ENCODE measurements at places on chromosomes 13 and 19.
A peak's percentile ranks its signal among the peaks of the same experiment; 100 is the strongest.

GRCh38 chr13:112972867-112973576, 4.0 kb downstream of the MCF2L start:
- peak; percentile 70 for DNase-seq

GRCh38 chr13:100513987-100514670, 74.5 kb downstream of the GGACT start:
- DNase-seq, result no peak

DNA sequence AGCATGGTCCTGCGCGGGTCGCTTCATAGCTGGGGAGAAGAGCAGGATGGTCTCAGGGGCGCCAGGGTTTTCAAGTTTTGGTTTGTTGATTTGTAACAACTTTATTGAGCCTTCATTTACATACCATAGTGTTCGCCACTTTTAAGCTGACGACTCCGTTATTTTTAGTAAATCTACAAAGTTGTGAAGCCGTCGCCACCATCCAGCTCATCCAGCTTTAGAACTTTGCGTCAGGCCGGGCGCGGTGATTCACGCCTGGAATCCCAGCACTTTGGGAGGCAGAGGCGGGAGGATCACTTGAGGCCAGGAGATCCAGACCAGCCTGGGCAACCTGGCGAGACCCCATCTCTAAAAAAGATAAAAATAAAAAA, 404 bp downstream of the C19orf44 start:
- peak; percentile 67 for DNase-seq

- DNase-seq, result no peak
Observed at GRCh38 chr13:46728777-46729176, 68.2 kb downstream of the ESD start.

- DNase-seq, result no peak
Observed at GRCh38 chr13:51331354-51331861, 8.1 kb upstream of the SERPINE3 start.

GRCh38 chr13:28408235-28408848, 86.6 kb downstream of the FLT1 start:
- no peak for DNase-seq

- DNase-seq, result no peak
Observed at GRCh38 chr13:30354493-30355383, 47.4 kb upstream of the KATNAL1 start.

DNA sequence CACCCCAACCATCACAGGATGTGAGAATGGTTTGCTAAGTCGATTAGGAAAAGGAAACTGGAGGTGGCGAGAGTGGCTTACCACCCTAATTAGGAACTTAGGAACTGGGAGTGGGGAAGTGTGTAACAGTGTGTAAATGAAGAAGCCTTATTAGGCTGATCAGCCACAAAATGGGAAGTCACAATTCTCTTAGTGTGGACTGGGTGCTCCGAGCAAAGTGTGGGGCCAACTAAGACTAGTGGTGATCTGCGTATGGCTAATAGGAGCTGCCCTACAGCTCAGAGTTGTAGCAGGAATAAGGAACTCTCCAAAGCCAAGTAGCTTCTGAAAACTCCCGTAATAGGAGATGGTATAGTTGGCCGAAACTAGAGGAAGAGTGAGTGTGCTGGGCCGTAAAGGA, 7.6 kb downstream of the SIGLEC11 start:
- DNase-seq, result no peak

GRCh38 chr19:41366089-41366488, 2.1 kb upstream of the B9D2 start:
- no peak for DNase-seq

GRCh38 chr13:32976056-32976805, 40.0 kb upstream of the KL start:
- DNase-seq, result no peak

DNA sequence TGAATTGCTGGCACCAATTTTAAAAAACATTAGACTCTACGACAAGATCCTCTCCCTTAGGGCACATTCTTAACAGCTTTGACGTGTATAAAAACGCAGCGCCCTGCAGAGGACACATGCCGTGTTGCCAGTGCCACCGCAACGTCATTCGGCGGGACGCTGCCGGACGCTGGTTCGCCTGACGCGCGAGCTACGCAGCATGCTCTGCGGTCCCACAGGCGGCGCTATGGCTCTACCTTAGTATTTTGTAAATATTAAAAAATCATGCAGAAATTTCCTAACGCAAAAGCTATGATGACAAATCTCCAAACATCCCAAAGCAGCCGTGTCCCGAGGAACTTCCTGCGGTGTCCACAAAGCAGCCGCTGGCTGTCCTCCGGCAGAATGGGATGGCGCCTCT, 4.2 kb upstream of the ADPRHL1 start:
- DNase-seq, result peak; percentile 47

DNA sequence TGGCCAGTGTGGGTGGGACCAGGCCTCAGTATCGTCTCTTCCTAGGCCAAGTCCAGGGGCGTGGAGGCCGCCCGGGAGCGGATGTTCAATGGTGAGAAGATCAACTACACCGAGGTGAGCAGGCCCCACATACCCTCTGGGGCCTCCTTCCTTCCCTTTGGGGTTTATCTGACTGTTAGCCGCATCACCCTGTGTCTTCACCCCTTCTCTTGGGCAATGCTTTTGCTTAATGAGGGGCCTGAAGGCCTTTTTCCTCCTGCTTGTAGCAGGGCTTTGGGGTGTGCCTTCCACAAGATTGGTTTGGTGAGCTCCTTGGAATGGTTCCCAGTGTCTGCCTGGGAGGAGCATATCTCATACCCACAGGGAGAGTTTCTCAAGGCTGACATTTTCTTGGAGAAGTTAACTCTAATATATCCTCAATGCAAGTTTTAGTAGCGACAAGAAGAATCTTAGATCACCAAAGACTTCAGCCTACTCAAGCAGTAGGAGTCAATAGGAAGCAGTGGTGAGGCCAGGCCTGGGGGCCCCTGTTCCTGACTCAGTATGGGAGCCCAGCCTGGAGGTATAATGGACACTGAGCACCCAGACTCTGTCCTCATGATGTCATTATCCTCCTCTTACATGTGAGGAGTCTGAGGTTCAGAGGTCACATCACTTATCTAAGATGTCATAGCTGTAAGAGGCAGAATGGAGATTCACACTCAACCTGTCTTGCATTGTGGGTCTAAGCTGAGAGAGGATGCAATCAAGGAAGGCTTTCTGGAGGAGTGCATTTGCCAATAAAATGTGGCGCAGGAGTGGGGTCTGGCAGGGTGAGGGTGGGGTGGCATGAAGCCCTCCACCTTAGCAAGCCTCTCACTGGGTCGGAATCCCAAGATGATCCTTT, 2.0 kb downstream of the GPI start:
- DNase-seq, result no peak

DNA sequence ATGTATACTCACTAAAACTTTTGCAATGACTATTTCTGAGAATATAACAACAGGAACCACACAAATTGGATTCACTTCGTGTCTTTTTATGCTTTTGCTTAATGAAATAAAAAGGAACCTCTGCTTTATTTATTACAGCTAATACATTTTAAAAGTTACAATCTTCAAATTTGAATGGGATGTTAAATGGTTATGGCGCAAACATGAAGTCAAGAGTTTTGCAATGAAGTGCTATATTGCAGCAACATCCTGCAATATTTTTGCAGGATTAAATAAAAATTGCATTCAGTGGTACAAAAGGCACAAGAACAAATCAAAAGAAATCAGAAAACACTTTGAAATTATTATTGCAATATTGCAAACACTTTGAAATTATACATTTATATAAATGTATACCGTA, 1519.0 kb upstream of the MIR17HG start:
- no peak for DNase-seq

DNA sequence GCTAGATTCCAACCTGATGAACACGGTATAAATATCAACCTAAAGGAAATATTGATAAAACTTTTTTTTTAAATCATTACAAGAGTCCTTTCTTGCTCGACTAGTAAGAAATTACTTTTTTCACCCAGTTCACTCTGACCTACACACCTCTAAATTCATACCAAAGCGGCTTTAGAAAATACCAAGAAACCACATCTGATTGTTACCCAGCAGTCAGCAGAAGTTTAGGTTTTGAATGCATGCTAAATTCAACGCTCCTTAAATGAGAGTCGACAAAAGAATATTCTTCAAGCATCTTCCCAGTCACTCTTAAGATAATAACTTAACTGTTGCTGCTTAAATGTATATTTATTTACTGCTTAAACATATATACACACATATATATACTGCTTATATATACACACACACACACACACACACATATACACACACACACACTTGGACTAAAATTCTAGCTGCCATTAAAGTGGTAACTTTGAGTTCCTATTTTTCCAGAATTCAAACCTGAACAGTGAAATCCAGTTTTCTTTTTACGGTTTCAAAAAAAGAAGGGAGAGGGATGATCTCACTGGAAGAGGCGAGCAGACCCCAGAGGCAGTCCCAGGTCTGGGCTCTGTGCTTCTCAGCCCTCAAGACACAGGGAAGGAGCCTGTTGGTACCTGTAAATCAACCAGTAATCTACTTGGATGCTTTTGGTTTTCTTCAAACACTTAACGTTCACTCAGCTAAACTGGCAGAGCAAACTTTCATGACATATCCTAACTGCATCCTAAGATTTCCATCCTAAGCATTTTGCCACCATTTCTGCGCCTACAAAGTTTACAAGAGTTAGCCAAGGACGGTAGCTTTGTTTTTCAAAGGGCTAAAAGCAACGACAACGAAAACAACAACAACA, 1.7 kb downstream of the STK24 start:
- DNase-seq, result no peak

DNA sequence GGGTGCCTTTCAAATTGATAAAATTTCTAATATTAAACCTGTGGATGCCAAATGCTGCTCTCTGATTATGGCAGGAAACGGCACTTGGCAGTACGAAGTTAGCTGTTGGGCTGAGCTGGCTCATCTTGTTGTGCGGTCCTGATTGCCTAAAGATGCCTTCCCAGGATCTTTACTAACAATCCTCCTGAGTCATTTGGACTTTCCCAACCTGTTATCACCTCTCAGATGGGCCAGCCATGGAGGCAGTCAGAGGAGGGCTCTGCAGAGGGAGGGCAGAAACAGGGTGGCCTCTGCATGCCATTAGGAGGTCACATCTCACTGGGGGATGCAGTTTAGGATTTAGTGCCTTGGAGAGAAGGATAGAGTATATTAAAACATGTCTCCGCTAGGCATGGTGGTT, 27.3 kb downstream of the ALOX5AP start:
- DNase-seq, result no peak

- no peak for DNase-seq
Observed at GRCh38 chr13:29527511-29527910, 68.0 kb downstream of the SLC7A1 start.

- DNase-seq, result no peak
Observed at GRCh38 chr13:99059498-99060075, 81.7 kb upstream of the DOCK9 start.

DNA sequence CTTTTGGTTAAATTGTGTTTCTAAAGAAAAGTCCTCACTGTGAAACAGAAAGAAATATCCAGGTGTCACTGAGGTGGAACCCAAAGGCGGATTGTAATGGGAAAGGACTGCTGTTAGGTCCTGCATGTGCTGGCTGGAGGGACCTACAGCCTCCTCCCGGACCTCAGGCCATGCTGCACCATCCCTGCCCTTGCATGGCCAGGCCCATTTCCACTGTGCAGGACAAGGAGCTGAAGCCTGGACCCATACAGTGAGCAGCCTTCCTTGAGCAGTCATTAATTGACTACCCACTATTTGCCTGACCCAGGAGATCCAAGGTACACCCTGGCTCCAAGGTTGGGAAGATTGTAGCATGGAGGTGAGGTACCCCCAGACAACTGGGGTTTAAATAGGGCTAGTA, 17.6 kb downstream of the VSTM2B start:
- DNase-seq, result peak; percentile 26

DNA sequence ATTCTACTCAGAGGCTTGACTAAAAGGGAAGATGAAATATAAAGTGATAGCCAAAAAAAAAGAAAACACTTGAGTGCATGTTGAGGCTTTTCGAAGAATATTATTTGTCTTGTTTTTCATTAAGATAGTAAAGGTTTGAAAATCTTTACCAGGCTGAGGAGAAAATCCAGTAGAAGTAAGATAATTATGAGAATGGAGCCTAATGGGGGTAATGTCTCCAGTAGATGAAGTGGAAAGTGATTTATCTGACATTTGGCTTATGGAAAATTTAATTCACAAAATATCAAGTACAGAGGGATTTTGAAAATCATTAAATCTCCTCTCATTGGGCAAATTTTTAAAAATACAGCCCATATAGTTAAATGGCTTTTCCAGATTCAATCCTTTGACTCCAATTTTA, 274.9 kb downstream of the SPRY2 start:
- DNase-seq, result no peak

DNA sequence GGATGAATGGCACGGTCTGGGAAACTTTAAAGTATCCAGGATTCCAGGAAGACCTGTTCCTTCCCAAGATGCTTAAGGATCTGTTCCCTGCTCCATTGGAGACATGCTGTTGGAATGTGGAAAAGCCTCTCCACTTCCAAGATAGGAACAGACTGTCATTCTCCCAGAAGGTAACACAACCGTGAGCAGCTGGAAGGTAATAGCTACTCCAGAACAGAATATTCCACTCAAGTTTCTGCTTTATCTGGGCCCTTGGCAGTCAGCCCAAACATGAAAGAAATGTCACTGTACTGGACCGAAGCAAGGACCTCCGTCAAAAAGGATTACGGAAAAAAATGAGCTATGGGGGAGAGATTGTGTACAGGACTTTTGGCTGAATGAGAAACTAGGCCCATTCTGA, 420.9 kb upstream of the NBEA start:
- DNase-seq, result no peak

- DNase-seq, result no peak
Observed at GRCh38 chr13:35005051-35005450, 63.0 kb downstream of the NBEA start.

DNA sequence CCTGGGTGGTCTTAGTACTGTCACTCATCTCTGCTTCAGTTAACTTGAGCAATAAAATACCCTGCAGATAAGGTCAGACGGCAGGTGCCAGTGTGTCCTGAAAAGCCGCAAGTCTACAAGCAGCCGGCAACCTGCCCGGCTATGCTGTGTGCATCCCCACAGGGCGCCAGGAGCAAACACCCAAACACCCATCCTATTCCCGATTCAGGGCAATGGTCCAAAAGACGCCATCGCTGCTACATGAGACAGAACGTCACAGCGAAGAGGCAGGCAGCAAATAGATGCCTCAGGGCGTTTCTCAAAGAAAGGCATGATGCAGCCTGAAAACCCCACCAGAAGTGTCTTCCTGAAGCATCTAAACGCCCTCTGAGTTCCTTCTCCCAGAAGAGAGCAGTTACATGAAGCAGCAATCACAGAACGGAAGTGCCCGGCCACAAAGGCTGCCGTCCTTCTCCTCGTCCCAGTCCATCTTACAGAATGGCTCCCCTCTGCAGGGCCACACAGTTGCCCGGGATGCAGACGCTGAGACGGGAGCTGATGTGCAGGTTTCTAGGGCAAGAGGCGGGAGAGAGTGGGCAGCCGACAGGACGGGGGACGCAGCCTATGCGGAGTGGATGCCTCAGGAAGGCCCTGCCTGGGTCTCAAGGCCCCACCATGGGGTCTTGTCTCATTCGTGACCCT, 35.1 kb downstream of the RASA3 start:
- peak; percentile 34 for DNase-seq
